ENCODE measurements at places on chromosomes 6 and 20. TPM values are rescaled to one million over a fixed set of nuclear protein-coding genes. Genes with fewer than 3 reads are reported as not detected.
A peak's percentile ranks its signal among the peaks of the same experiment; 100 is the strongest.

DNA sequence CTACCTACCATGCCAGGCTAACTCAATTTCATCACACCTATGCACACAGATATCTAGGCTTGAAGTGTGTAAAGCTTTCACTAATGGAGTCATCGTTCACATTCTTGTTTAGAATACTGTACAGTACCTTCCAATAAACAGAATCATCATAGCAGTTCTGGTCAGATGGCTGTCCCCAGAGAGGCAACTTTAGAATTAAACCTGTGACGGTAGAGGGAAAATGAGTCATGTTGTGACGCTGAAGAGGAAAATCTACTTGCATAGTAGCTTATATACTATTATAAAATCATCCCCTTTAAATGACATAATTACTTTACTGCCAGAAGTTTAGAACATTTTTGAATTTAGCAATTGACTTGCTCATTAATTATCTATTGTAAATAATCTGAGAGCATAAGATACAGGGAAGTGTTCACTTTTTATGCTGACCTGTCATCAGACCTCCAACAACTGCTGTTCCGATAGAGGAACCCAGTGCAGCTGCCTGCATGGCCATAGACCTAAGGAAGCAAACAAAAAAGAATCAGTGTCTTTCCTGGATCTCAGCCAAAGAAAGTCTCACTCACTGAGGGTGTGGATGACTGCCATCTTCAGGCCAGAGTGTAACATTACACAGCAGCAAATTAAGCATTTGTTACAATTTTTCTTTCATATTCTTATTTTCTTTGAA, 29.8 kb downstream of the RHAG start:
- no peak overlapping the region for H3K4me3 ChIP-seq
- peak; percentile 17 for DNase-seq
- no peaks in the 10 kb centered on the region for H3K4me1 ChIP-seq
- H3K27ac ChIP-seq, result no peak overlapping the region

GRCh38 chr6:36720251-36721141, 22.9 kb downstream of the RAB44 start:
- peaks cover 7% of the 10 kb centered on the region for H3K4me1 ChIP-seq
- H3K27ac ChIP-seq, result no peak overlapping the region
- peaks cover 7% of the 10 kb centered on the region for H3K27me3 ChIP-seq
- DNase-seq, result no peak

- peak within 1 kb of the TSS; percentile 19 for H3K4me3 ChIP-seq
- H3K36me3 ChIP-seq, result no peaks in the 10 kb centered on the region
- H3K4me1 ChIP-seq, result peaks cover 35% of the 10 kb centered on the region
- no peak within 1 kb of the TSS for H3K27ac ChIP-seq
Observed at GRCh38 chr6:44269921-44270525, at the start of gene TMEM151B. TMEM151B (plus strand) TSS chr6:44270450; CDS start chr6:44270743, 293 bp downstream.

- H3K36me3 ChIP-seq, result no peaks in the 10 kb centered on the region
- no peaks in the 10 kb centered on the region for H3K4me1 ChIP-seq
- peaks cover 15% of the 10 kb centered on the region for H3K27me3 ChIP-seq
- H3K4me3 ChIP-seq, result no peak overlapping the region
Observed at GRCh38 chr6:40285996-40286395, 301.2 kb downstream of the LRFN2 start.

- H3K4me1 ChIP-seq, result no peaks in the 10 kb centered on the region
- DNase-seq, result no peak
- peaks cover 31% of the 10 kb centered on the region for H3K36me3 ChIP-seq
- no peak overlapping the region for H3K4me3 ChIP-seq
- H3K27me3 ChIP-seq, result no peaks in the 10 kb centered on the region
Observed at GRCh38 chr6:70764706-70765105, 97.0 kb downstream of the SMAP1 start.

- H3K27me3 ChIP-seq, result no peaks in the 10 kb centered on the region
- H3K4me3 ChIP-seq, result no peak overlapping the region
- H3K27ac ChIP-seq, result no peak overlapping the region
- DNase-seq, result no peak
- no peaks in the 10 kb centered on the region for H3K4me1 ChIP-seq
Observed at GRCh38 chr6:119226089-119226488, 123.5 kb downstream of the MAN1A1 start.

DNA sequence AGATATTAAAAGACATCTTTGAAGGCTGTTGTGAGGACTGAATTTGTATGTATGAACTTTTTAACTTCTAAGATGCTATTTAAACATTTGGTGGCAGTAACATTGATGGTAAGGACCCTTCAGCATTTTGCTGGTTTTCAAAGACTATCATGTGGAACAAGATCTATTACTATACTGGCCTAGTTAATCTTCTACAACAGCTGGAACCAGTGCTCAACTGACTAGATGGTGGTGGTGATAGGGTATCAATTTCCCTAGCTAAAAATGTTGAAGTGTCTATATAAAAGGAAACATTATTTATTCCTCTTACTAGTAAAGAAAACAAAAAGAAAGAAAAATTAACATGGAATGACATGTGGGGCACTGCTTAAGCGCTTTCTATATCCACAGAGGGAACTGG, 195.7 kb downstream of the TASP1 start:
- DNase-seq, result no peak
- H3K4me1 ChIP-seq, result no peaks in the 10 kb centered on the region
- no peak overlapping the region for H3K4me3 ChIP-seq
- H3K27me3 ChIP-seq, result no peaks in the 10 kb centered on the region

- no peaks in the 10 kb centered on the region for H3K4me1 ChIP-seq
- no peak overlapping the region for H3K4me3 ChIP-seq
- DNase-seq, result no peak
- H3K27ac ChIP-seq, result no peak overlapping the region
- H3K36me3 ChIP-seq, result peaks cover 6% of the 10 kb centered on the region
Observed at GRCh38 chr20:20525756-20526155, 157.9 kb downstream of the INSM1 start.

GRCh38 chr6:57276946-57277345, 40.5 kb upstream of the PRIM2 start:
- H3K4me1 ChIP-seq, result no peaks in the 10 kb centered on the region
- H3K4me3 ChIP-seq, result no peak overlapping the region
- no peaks in the 10 kb centered on the region for H3K36me3 ChIP-seq
- H3K27me3 ChIP-seq, result peaks cover 15% of the 10 kb centered on the region

GRCh38 chr6:142879527-142879926, 65.4 kb downstream of the HIVEP2 start:
- H3K36me3 ChIP-seq, result peaks cover 39% of the 10 kb centered on the region
- H3K27me3 ChIP-seq, result no peaks in the 10 kb centered on the region
- no peak for DNase-seq
- H3K4me1 ChIP-seq, result peaks cover 71% of the 10 kb centered on the region
- H3K27ac ChIP-seq, result no peak overlapping the region

- H3K27me3 ChIP-seq, result no peaks in the 10 kb centered on the region
- H3K4me1 ChIP-seq, result peaks cover 51% of the 10 kb centered on the region
- peak overlapping the region; percentile 12 for H3K27ac ChIP-seq
- DNase-seq, result no peak
Observed at GRCh38 chr6:139545206-139546105, 171.0 kb upstream of the CITED2 start.

The ID4 gene
- total RNA-seq, result not detected

The EFCAB8 gene
- 0.25 TPM for total RNA-seq

The B3GAT2 gene
- total RNA-seq, result not detected

The PPARD gene
- total RNA-seq, result 23.1 TPM

The ITPA gene
- 42.3 TPM for total RNA-seq

The PLN gene
- not detected for total RNA-seq

The BNIP5 gene
- total RNA-seq, result not detected

The SCGN gene
- not detected for total RNA-seq

The SLC17A3 gene
- 0.96 TPM for total RNA-seq
